ENCODE measurements at places on chromosomes 2 and 18. TPM values are rescaled to one million over a fixed set of nuclear protein-coding genes. Genes with fewer than 3 reads are reported as not detected.

GRCh38 chr2:128736046-128736688 is 417.5 kb upstream of the HS6ST1 start:
- no peak for DNase-seq

- DNase-seq, result no peak
Measured at GRCh38 chr18:10791169-10791831, 265.5 kb downstream of the NAPG start.

TEKT4 gene
- total RNA-seq, result 23.5 TPM

IGFBP2 gene
- 100 TPM for total RNA-seq

- DNase-seq, result peak; percentile 10
Measured at GRCh38 chr18:79939096-79939495, 12.4 kb downstream of the SLC66A2 start.

DNAJC5G gene
- total RNA-seq, result 57.9 TPM

SNORC gene
- 14.5 TPM for total RNA-seq

GRCh38 chr2:36172824-36173223 is 182.8 kb upstream of the CRIM1 start:
- DNase-seq, result no peak

All from testis (tissue), 5 donors.